ENCODE measurements at places on chromosomes 13 and 19.

DNA sequence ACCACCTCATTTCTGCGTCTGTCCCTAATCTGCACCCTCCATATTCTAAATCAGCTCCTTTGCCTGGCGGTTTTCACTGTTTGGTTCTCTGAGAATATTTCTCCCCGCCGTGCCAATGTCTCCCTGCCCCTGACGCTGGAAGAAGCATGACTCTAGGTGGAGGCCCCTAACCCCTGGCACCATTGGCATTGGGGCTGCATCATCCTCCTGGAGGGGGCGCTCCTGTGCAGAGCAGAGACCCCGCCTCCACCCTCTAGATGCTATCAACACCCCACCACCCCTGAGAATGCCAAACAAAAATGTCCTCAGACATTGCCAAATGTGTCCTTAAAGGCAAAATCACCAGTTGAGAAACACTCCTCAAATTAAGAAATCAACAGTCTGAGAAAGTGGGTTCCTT lies 6.5 kb downstream of the ZSCAN5B start:
- DNase-seq, result no peak

DNA sequence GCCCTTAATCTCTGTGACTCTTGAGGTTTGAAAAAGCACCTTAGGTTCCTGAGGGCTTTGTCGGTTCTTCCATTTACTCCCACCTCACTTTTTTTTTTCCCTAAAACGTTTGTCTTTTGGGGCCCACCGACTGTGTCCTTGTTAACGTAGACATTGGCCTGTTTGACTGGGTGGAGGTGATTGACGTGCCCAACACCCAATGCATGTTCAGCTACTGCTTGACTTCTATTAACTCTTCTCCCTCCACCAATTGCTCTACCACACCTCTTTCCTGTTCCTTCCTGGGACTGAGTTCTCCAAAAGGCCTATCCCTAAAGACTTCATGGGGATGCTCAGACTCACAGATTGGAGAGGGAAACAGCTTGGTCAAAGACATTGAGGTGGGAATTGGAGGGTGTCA lies 17.3 kb downstream of the CKM start:
- no peak for DNase-seq

GRCh38 chr19:16470541-16470910 lies 1.2 kb downstream of the EPS15L1 start:
- no peak for DNase-seq

- DNase-seq, result no peak
These were observed 411.0 kb downstream of the ZNF536 start for GRCh38 chr19:30783212-30783611.

DNA sequence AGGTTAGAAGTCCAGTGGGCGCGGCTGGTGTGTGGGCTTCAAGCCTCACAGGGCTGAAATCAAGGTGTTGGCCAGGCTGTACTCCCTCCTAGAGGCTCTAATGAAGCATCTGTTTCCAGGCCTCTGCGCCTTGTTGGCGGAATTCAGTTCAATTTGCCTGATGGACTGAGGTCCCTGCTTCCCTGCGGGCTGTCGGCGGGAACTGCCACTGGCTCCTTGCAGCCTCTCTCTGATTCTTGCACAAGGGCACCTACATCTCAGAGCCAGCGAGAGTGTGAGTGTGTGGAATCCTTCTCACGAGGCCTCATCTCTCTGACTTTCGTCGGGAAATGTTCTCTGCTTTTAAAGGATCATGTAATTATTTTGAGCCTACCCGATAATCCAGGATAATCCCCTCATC lies 128.6 kb downstream of the DLEU7 start:
- no peak for DNase-seq

GRCh38 chr19:9834726-9835506 lies at the start of gene PIN1:
Gene PIN1, plus strand, starts transcription at chr19:9835318. Its CDS starts 27 bp downstream, at chr19:9835345.
- DNase-seq, result peak; percentile 99

DNA sequence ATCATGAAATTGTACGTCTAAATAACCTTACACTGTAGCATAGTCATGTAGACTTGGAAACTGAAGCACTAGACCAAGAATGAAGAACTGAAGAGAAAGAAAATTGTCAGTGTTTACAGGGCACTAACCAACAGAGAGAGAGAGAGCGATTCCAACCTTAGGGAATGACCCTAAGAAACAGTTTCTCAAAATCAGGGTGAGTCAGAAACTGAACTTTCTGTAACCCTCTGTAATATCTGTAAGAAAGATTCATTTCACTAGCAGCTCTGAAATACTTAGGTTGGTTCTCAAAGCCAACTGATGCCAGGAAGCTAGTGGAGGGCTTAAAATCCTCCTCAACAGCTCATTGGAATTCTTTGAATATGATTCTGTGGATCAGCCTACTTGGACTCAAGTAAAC lies 936.9 kb downstream of the EFNB2 start:
- DNase-seq, result no peak

GRCh38 chr19:8612807-8613171 lies 2.3 kb upstream of the ADAMTS10 start:
- no peak for DNase-seq

DNA sequence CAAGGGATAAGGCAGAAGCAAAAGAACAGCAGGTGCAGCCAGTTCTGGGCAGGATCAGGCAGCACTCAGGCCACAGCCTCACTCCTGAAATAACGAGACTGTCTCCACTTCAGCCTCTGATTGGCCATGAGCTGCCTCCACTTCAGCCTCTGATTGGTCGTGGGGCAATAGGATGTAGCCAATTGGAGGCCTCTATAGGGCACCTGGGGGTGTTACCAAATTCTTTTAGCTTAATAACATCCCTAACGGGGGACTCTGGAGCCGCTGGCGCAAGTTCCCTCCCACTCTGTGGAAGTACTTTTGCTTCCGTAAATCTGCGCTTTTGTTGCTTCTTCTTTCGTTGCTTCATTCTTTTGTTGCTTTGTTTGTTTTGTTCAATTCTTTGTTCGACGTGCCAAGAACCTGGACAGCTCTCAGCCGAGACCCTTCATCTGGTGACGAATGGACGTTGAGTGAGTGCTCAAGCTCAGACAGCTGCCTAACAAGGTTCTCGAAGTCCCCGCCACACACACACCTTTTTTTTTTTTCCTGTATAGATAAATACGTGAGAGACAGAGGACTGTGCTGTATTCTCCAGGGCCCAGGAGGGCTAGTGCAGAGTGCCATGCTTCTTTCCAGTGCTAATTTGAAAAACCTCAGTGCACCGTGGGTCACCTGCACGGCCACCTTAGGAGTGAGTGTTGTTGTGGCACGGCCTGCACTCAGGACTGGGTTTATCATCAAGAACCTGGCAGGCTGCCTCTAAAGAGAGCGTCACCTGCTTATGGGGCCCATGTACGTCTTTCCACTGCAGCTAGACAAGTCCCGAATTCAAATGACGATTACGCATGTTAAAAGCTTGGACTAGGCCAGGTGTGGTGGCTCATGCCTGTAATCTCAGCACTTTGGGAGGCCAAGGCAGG lies 32.0 kb upstream of the TUBGCP3 start:
- DNase-seq, result no peak

DNA sequence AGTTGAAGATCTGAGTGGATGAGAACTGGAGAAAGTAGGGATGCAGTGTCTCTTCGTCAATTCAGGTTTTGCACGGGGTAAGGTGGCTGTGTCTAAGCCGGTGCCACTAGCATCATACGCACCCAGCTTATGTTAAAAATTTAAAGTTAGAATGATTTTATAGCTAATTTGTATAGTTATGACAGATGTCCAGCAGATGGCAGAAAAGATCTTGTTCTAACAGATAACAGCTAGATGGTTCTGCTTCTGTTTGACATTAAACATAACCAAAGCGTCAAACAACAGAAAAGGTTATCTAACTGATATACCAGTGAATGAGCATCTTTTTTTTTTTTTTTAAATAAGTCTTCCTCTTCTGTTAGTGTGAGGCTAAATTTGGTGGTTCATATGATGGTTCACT lies 18.8 kb upstream of the EDDM13 start:
- DNase-seq, result no peak

- no peak for DNase-seq
These were observed 22.6 kb downstream of the PGPEP1 start for GRCh38 chr19:18362934-18363542.

GRCh38 chr13:23561261-23561660 lies 9.0 kb upstream of the TNFRSF19 start:
- DNase-seq, result no peak

GRCh38 chr13:23696610-23697009 lies 126.4 kb downstream of the TNFRSF19 start:
- no peak for DNase-seq

- DNase-seq, result peak; percentile 22
These were observed 9.0 kb upstream of the MYDGF start for GRCh38 chr19:4678881-4679790.

GRCh38 chr19:36136964-36137686 lies 2.7 kb upstream of the CAPNS1 start:
- DNase-seq, result peak; percentile 25

- DNase-seq, result no peak
These were observed 137.4 kb downstream of the SPRY2 start for GRCh38 chr13:80203496-80203895.

GRCh38 chr19:5292822-5293611 lies 47.6 kb downstream of the PTPRS start:
- DNase-seq, result peak; percentile 65

- no peak for DNase-seq
These were observed 1.6 kb upstream of the PEPD start for GRCh38 chr19:33523167-33523566.

DNA sequence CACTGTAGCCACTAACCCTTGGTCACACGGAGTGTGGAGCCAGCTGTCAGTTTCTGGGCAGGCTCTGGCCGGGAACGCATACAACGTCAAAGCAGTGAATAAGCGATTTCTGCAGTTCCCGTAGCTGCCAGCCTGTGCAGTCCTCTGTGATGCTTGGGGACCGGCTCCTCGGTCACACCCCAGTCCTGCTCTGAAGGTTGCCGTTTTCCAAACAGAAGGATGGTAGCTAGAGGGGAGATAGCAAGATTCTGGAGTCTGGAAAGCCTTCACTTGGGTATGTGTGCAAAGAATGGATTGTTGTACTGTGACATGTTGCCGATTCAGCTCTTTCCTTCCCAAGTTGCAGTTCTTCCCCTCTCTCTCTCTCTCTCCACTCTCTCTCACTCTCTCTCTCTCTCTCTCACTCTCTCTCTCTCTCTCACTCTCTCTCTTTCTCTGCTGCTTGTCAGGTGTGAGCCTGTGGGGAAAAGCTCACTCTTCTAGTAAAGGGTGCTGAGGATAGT lies 38.7 kb upstream of the C1QTNF9 start:
- DNase-seq, result peak; percentile 68

DNA sequence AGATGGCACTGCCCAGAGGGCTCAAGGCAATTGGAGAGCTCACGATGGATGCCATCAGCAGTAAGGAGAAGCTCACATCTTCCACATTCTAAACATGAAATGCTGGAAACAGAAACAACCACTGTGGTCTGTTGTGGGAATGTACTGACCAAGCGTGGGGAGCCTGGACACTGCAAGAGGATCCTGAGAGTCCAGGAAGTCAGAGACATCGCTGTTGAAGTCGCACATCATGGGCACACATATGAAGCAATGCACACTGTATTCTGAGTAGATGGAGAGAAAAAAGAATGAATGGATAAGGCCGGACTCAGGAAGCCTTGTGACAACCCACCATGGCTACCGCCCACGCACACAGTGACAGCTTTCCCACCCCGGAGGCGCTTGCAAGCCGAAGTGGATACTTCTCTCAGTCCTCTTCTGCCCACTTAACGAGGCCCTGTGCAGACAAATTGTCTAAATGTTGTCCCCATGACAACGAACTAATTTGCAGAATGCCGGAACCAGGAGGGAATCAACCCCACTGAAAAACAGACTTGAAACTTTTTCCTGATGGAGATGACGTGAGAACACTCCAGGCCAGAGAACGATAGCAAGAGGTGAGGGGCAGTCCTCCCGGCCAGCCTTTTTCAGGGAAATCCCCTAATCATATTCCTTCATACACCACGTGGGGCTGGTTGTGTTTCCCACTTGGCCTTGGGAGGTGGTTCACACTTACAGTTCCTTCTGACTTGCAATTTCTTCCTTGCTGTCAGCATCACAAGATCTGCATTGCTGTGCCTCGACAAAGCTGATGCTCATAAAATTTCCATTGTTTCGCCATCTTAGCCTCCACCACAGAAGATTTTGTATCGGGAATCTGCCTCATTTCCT lies 109.6 kb upstream of the SERP2 start:
- DNase-seq, result no peak

DNA sequence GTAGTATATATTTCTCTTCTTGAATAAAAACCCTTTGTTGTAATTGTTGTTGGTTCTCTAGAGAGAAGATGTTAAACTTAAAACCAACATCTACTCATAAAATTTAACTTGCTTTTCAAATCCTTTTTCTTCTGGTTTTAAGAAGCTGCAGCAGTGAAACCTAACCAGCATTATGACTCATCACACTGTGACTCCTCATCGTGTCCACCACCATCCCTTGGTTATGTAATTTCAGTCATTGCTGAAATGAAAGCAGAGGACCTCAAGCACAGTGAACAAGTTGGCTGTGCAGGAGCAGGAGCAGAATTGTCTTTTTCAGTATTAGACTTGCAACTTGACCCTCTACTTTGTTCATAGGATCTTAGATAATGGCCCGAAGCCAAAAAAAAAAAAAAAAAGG lies 64.9 kb upstream of the HTR2A start:
- no peak for DNase-seq

- DNase-seq, result peak; percentile 6
These were observed 18.0 kb downstream of the SLC5A5 start for GRCh38 chr19:17889609-17890214.

- peak; percentile 74 for DNase-seq
These were observed 709 bp downstream of the N4BP2L1 start for GRCh38 chr13:32426990-32427851.

GRCh38 chr13:38385153-38385891 lies 35.7 kb downstream of the UFM1 start:
- no peak for DNase-seq

Measured in stimulated activated CD4-positive, alpha-beta T cell treated with anti-CD3 and anti-CD28 coated beads, Interleukin-15, amount 100 ng/mL, for 24 hours (primary cell).